Cortex of kidney (tissue), 1 donor: ENCODE measurements at places on chromosomes 1 and 21.

GRCh38 chr1:34268311-34268954 lies 91.7 kb downstream of the C1orf94 start:
- DNase-seq = no peak

DNA sequence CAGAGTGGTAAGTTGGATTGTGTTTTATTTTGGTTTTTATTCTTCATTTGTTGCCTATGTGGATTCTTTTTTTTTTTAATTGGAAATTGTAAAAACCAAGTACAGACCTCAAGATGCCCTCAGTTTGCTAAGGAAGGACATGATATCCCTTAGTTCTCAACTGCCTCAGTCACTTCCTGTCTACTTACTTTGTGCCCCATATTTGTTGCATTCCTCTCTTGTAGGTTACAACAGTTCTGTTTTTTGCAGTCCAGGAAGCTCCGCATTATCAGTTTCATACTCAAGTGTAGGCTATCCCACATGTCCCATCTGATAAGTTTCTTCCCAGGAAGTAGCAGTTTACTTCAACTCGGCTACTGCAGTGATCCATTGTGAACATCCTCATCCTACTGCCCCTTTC lies 82.0 kb downstream of the RPAP2 start:
- DNase-seq = no peak

DNA sequence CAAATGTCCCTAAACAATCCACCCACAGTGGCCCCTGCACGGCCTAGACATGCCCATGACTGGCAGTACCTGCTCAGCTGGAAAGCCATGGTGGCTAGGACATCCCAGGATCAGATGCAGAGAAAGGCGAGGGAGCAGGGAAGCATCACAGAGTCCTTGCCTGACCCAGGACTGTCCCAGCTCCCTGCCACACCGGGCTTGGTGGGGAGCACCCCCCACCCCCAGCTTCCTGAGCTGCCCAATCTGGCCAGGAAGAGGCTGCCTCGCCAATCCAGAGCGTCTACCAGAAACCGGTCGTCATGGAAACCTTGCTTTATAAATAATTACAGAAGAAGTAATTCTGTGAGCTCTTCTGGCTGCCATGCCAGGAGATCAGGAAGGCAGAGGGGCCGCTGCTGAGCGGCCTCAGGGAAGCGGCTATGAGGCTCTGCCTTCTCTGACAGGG lies 34.8 kb downstream of the ACOT7 start:
- DNase-seq = no peak

GRCh38 chr21:41576013-41576615 lies 68.2 kb upstream of the TMPRSS2 start:
- DNase-seq = no peak

DNA sequence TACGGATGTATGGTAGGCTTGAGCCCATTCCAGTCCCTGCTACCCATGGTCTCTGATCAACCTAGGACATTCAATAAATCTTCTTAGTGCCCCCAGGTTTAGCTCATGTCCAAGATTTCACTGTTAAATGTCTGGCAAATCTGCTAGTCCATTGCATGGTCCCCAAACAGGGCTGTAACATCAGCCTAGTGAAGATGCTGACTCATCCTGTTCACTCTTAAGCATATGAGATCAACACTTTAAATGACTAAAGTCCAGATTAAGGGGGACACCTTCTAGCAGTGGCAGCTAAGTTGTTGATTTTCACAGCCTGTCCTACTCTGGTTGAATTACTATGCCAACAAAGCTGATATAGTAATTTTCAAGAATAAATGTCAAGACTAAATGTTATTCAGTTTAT lies 46.5 kb upstream of the NUF2 start:
- no peak for DNase-seq

DNA sequence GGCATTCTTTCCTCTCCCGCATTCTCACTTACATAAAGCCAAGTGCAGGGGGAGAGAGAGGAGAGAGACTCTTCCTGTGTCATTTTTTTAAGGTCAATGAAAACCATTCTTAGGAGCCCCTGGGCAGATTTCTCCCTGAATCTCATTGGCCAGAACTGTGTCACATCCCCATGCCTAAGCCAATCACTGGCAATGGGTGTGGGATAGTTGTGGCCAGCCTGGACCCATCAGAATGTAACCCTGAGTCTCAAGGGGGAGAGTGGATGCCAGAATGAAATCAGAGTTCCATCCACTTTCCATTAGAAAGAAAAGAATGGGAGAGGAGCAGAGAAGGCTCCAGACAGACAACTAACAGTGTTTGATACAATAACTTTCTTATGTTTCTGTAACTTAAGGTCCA lies 31.2 kb upstream of the COQ8A start:
- DNase-seq = no peak

DNA sequence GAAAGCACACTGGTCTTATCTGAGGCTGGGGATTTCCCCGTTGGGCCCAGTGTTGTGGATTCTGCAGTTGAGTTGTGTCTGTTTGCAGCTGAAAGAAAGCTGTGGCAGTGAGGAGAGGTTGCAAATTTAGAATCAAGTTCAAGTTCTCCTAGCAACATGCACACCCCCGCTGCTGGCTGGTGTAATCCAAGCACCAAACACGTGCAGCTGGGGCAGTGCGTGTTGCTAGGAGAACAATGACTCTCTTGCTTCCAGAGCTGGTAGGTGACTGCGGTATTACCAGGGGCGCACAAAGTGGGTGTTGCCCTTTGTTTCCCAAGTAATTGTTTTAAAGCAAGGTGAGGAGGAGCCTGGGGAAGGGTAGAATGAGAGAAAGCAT lies 91.5 kb downstream of the IER5 start:
- no peak for DNase-seq
